ENCODE measurements at places on chromosomes 12 and 14.

- peak; percentile 58 for DNase-seq
Measured at GRCh38 chr14:105351920-105352851, 37.6 kb downstream of the PACS2 start.

DNA sequence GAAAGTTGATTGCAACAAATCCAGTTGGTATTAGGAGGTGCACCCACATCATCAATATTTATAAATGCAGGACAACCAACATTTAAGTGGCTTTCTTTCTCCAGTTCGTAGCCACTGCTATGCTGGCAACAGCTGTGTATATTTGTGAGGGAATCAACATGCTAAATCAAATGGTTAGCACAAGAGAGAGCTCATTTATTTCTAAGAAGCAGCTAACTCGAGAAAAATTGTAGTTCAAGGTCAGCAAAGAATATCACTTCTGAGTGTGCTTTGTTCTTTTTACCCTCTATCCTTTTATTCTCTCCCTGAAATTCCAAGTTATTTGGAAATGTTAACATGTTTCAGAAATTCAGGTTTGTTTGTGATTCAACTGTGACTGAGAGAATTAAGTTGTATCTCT, 137.3 kb downstream of the NAV3 start:
- no peak for DNase-seq

DNA sequence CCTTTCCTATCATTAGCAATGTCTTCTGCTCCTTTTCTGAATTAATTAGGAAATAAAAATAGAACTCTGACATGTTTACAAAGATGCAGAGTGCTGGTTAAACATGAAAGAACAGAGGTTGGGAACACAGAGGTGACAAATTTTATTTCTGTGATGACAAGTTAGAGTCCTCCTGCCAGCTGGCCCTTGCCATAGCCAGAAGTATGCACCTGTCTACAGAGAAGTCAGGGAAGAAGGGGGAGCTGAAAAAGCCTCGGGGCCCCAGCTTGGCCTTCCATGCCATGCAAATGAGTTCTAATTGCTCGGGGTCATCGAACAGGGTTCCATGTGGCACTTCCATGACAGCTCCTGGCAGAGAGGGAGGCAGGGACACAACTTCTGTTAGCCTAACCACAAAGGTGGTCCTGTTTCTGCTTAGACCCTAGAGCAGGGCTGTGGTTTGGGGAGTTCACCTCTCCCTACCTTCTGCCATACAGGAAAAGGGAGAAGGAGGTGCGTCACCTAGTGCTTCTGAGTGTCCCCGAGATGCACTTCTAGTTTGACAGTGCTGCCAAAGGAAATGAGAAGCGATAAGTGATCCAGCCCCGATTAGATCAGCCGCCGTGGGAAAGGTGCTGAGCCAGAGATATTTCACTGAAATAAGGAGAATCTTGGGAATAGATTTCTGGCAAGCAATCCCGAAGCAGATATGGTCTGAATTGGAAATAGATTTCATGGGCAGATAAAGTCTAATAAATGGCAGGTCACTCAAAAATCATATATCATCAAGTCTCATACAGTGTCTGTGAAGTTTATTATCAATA, 155.8 kb upstream of the FOXN3 start:
- DNase-seq, result no peak

- DNase-seq, result no peak
Measured at GRCh38 chr12:21453312-21453852, 15.9 kb downstream of the PYROXD1 start.

DNA sequence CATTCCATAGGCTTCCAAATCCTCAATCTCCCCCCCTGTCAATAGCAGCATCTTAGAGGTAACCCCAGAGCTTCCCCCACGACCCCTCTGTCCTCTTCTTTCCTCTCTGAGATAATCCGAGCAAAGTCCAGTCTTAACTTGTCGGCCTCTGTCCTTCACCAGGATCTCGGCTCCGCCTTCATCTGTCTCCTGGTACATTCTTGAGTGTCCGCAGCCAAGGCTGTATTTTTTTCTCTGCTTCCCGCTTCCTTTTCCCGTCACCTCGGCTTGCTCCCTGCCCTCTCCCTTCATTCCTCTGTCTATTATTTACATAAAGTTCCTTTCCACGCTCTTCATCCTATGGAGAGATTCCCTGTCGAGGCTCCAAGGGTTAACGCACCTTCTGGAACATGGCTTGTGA, 153.9 kb upstream of the GSC start:
- no peak for DNase-seq

DNA sequence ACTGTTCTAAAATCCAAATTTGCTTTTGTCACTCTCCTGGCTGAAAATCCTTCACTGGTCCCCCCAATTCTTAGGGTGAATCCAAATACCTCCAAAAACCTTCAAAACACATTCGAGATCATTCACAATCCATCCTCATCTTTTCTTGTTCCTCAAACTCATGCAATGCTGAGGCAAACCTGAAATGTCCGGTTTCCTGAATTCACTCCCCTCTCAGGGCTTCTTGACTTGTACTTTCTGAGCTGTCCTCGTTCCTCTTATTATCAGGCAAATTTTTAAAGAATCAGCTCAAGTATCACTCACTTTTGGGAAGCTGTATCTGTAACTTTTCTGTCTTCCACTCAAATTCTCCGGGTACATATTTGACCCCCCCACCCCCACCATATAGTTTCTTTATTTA, 84.9 kb upstream of the DUSP6 start:
- no peak for DNase-seq

DNA sequence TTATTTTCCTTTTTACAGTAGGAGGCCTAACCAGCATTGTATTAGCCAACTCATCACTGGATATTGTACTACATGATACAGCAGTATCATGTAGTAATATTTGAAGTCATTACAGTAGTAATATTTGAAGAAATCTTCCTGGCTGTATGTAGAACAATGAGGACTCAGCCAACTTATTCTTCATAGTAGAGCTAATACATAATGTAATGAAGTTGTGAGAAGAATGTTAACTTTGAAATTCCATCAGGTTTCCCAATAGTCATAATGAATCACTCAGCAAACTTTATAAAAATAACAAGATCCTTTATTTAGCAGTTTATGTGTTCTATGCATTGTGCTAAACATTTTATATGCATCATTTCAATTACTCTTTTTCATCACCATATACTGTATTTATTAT, 61.8 kb downstream of the LRRK2 start:
- no peak for DNase-seq

All from DMS 273 treated with DMSO at 0.1 percent for 48 hours (cell line).